ENCODE measurements at places on chromosomes 6 and 20. TPM values are rescaled to one million over a fixed set of nuclear protein-coding genes. Genes with fewer than 3 reads are reported as not detected.

DNA sequence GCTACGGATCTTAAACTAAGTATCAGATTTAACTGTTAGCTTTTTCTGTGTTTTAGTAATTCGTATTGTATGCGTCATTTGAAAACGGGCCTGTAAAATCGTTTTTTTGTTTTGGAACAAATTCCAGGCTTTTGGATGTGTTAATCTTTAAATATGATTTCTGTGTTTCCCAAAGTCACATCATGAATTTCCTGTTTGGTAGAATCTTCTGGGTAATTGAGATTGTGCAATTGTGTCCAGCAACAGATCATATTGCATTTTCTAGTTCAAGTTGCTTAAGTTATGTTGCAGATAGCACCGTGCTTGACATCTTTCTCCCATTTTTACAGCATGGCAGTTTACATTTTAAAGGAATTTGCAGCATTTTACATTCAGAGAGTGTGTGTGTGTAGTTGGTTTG lies 1.9 kb downstream of the MAPK14 start:
- no peaks in the 10 kb centered on the region for H3K36me3 ChIP-seq
- H3K27me3 ChIP-seq, result no peaks in the 10 kb centered on the region
- no peak for DNase-seq
- H3K4me3 ChIP-seq, result peak overlapping the region; percentile 98
- H3K27ac ChIP-seq, result peak overlapping the region; percentile 95

DNA sequence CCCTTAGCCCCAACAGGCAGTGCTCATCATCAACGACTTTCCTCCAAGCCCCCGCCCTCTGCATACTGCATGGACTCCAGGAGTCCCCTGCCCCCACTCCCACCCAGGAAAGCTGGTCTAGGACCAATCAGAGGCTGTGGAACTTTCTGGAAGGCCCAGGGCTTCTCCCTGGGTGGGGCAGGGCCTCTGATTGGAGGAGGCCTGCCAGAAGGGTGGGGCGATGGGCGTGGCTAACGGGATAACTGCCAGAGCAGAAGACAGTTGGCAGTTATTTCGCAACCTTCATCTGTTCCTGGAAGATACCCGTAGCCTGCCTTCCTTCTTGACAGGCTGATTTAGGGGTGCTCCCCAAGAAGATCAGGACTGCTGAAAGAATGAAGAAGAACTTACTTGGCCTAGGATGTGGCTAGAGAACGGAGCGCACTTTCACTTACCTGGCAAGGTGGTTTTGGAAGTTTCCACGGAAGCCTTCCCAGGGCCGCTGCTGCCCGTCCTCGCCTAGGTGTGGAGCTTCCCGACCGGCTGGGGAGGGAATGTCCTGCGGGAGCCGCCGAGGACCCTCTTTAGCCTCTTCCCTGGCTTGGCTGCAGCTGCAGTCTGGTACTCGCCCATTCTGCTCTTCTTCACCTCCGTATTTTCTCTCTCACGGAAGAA lies 209.0 kb downstream of the LRFN2 start:
- no peak overlapping the region for H3K4me3 ChIP-seq
- DNase-seq, result no peak
- no peaks in the 10 kb centered on the region for H3K27me3 ChIP-seq
- no peak overlapping the region for H3K27ac ChIP-seq
- H3K36me3 ChIP-seq, result no peaks in the 10 kb centered on the region

DNA sequence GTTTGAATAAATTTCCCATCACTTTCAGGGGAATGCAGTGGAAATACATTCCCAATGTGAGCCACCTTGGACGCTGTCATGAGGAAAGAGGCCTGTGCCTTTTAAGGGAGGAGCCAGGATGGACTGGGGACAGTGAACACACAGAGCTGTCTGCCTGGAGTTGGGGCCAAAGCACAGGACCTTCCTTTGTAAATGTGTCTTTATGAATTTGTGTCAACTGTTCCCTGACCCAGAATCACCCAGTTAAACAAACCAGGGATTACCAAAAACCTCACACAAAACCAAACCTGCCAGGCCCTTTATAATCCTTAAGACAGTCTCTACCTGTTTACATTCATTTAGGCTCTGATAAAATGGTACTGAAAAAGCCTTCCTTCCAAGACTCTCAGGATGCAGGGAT lies 513.7 kb downstream of the MAFB start:
- no peaks in the 10 kb centered on the region for H3K36me3 ChIP-seq
- H3K27me3 ChIP-seq, result no peaks in the 10 kb centered on the region
- H3K4me3 ChIP-seq, result no peak overlapping the region
- no peak for DNase-seq
- H3K4me1 ChIP-seq, result no peaks in the 10 kb centered on the region

DNA sequence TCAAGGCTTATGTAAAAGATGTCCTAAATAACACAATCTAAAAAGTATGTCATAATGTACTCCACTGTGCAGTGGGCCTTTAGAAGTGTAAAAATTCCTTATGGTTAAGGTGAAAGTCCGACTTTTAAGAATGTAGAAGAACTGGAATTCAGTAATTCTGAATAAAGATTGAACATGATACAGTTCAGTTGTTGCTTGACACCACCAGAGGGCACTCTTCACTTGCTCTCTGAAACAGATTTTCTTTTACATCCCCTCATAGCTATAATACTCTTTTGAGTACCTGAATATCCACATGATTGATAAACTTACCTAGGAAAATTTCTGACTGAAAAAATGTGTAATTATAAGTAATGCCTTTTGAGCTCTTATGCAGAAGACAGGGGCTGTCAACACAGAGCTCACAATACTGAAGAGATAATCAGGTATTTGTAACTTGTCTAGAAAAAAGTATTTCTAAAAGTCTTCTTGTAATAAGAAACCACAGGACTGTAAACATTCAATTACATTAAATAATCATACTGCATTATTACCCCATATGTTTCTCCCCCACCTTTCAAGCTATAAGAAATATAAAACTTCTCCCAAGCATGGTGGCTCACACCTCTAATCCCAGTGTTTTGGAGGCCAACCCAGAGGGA lies 92.1 kb downstream of the POPDC3 start:
- no peak for DNase-seq
- no peaks in the 10 kb centered on the region for H3K36me3 ChIP-seq
- H3K27me3 ChIP-seq, result no peaks in the 10 kb centered on the region
- H3K4me3 ChIP-seq, result no peak overlapping the region
- no peaks in the 10 kb centered on the region for H3K4me1 ChIP-seq

DNA sequence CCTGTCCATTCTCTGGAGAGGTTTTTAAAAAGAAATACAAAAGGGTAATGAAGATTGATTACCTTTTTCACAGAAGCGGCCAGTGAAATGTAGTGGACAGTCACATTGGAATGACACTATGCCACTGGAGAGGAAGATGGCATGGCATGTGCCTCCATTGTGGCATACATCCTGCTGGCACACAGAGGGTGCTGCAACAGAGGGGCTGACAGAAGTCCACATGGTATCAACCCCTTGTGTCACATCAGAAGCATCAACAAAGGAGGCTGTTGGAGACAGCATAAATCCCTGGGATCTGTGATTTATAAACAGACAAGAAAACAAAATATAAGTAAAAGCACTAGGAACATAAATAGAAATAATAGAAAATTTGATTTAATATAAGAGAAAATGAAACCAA lies 594.9 kb downstream of the PHF3 start:
- no peak for DNase-seq
- H3K27me3 ChIP-seq, result no peaks in the 10 kb centered on the region
- no peak overlapping the region for H3K27ac ChIP-seq
- no peak overlapping the region for H3K4me3 ChIP-seq
- H3K4me1 ChIP-seq, result no peaks in the 10 kb centered on the region
- H3K36me3 ChIP-seq, result no peaks in the 10 kb centered on the region

DNA sequence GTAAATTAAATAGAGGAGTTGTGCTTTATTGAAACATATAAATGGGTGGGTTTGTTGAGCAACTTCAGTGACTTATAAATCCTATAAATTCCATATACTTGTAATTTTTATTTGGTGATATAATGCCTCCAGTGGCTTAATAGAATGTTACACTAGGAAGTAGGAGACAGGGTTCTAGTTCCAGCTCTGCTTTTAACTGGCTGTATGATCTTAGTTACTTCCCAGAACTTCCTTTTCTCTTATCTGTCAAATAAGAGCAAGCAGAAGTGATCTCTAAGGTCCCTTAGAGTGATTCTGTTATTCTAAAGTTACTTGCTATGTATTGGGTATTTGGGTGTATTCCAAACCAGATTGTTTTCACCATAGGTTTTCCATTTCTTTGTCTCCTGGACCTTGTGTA lies 10.2 kb downstream of the ZSCAN23 start:
- H3K4me1 ChIP-seq, result no peaks in the 10 kb centered on the region
- no peak for DNase-seq
- no peaks in the 10 kb centered on the region for H3K36me3 ChIP-seq

Gene VWA7
- 3.4 TPM for total RNA-seq

GRCh38 chr6:53432318-53433161 lies 83.8 kb upstream of the ELOVL5 start:
- H3K4me1 ChIP-seq, result no peaks in the 10 kb centered on the region
- DNase-seq, result no peak
- no peaks in the 10 kb centered on the region for H3K27me3 ChIP-seq

- peaks cover 9% of the 10 kb centered on the region for H3K4me1 ChIP-seq
- DNase-seq, result no peak
- H3K27ac ChIP-seq, result peak overlapping the region; percentile 81
- no peaks in the 10 kb centered on the region for H3K27me3 ChIP-seq
- no peaks in the 10 kb centered on the region for H3K36me3 ChIP-seq
Measured at GRCh38 chr6:134374491-134375219, 56.7 kb upstream of the SGK1 start.

- no peaks in the 10 kb centered on the region for H3K27me3 ChIP-seq
- H3K27ac ChIP-seq, result no peak overlapping the region
- H3K4me1 ChIP-seq, result no peaks in the 10 kb centered on the region
- H3K36me3 ChIP-seq, result no peaks in the 10 kb centered on the region
- H3K4me3 ChIP-seq, result no peak overlapping the region
Measured at GRCh38 chr20:16243470-16243869, 329.8 kb downstream of the KIF16B start.

GRCh38 chr20:59151820-59152219 lies 11.8 kb upstream of the ZNF831 start:
- peaks cover 21% of the 10 kb centered on the region for H3K4me1 ChIP-seq
- H3K27me3 ChIP-seq, result no peaks in the 10 kb centered on the region
- H3K36me3 ChIP-seq, result no peaks in the 10 kb centered on the region
- no peak for DNase-seq
- no peak overlapping the region for H3K4me3 ChIP-seq

Gene RBM24
- 0.49 TPM for total RNA-seq

- H3K27ac ChIP-seq, result no peak overlapping the region
- no peaks in the 10 kb centered on the region for H3K36me3 ChIP-seq
- no peaks in the 10 kb centered on the region for H3K27me3 ChIP-seq
- DNase-seq, result no peak
- H3K4me3 ChIP-seq, result no peak overlapping the region
Measured at GRCh38 chr6:80523531-80523997, 417.1 kb downstream of the BCKDHB start.

Gene CRIP3
- 0.90 TPM for total RNA-seq

GRCh38 chr6:40328986-40329545 lies 258.1 kb downstream of the LRFN2 start:
- peaks cover 29% of the 10 kb centered on the region for H3K27me3 ChIP-seq
- no peaks in the 10 kb centered on the region for H3K36me3 ChIP-seq
- DNase-seq, result no peak
- H3K27ac ChIP-seq, result no peak overlapping the region

Gene PPP1R3G
- 0.46 TPM for total RNA-seq

DNA sequence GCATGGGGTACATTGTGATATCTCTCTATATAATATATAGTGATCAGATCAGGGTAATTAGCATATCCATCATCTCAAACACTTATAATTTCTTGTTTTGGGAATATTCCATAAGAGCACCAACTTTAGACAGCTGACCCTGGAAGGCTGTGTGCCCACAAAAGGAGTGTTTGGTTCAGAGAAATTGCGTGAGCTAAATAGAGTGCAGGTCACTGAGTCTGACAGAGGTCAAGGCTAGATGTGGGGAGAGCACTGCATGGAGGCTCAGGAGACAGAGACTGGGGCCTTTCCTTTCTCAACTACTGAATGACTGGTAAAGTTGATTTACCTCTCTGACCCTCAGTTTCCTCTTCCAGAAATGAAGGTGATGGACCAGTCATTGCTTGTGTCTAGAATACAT lies 114.9 kb upstream of the ADGRF1 start:
- no peak overlapping the region for H3K27ac ChIP-seq
- no peak overlapping the region for H3K4me3 ChIP-seq
- no peaks in the 10 kb centered on the region for H3K4me1 ChIP-seq
- H3K36me3 ChIP-seq, result no peaks in the 10 kb centered on the region
- no peaks in the 10 kb centered on the region for H3K27me3 ChIP-seq

DNA sequence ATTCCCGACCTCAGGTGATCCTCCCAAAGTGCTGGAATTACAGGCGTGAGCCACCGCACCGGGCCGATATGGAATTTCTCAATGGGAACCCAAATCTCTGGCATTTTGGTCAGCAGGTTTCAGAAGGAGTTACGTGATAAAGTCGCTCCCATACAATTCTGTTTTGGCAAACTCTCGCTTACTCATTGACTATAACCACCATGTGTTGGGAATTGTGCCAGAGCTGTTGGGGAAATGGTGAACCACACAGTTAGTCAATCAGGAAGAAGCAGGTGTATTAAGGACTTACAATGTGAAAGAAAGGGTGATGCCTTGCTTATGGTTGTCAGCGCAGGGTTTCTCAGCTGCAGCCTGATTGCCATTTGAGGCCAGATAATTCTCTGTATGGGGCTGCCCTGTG lies 410.5 kb downstream of the QKI start:
- H3K4me1 ChIP-seq, result no peaks in the 10 kb centered on the region
- H3K27ac ChIP-seq, result no peak overlapping the region
- DNase-seq, result no peak
- no peak overlapping the region for H3K4me3 ChIP-seq
- H3K36me3 ChIP-seq, result no peaks in the 10 kb centered on the region

DNA sequence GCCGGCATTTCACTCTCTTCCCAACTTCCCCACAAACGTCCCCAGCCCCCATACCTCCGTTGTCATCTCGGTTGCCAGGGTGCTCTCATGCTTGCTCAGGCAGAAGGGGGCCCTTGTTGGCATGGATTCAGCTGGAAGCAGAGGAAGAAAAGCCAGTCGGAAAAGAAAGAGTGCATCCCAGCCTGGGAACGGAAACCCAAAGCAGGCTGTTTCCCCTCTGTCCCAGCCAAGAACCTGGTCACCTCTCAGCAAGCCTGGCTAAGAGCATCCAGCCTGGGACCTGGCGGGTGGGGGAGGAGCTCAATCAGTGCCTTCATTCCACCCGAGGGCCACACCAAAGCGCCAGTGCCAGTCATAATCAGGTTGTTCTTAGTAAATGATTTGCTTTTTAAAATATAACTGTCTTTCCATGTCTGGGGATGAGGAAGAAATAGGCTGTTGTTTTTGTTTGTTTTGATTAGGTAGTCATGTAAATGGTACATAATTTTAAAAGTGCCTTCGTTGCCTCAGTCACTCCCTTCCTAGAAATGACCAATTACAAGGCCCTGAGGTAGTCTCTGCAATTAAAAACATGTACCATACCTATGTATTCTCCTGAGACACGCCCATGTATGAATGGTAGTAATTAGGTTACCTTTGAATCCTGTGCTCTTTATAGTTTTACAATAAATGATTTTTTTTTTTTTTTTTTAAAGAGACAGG lies 21.1 kb downstream of the CHMP4B start:
- no peak overlapping the region for H3K4me3 ChIP-seq
- peak overlapping the region; percentile 6 for H3K27ac ChIP-seq
- H3K36me3 ChIP-seq, result peaks cover 6% of the 10 kb centered on the region
- no peak for DNase-seq

Gene C20orf141
- total RNA-seq, result not detected
